Natural killer cell (primary cell): ENCODE measurements at places on chromosomes 2 and 18. TPM values are rescaled to one million over a fixed set of nuclear protein-coding genes. Genes with fewer than 3 reads are reported as not detected.

DNA sequence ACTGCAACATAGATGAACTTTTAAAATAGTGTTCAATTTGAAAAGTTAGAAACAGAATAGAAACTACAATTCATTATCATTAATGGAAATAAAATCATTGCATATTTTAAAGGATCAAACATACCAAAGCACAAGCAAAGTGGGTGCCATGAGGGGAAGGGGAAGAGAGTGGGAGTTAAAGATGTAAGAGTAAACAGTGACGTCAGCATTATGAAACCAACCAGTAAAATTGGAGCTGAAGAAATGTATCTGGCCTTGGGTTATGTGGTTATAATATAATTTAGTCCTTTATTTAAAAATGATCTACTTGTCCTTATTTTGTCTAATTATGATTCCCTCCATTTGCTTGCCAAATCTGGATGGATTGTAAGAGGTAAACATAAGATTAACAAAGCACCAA lies 6.0 kb downstream of the LINC00305 start:
- H3K27ac ChIP-seq, result no peak overlapping the region
- no peaks in the 10 kb centered on the region for H3K36me3 ChIP-seq
- no peak for DNase-seq
- no peaks in the 10 kb centered on the region for H3K27me3 ChIP-seq
- H3K4me3 ChIP-seq, result no peak overlapping the region
- no peaks in the 10 kb centered on the region for H3K4me1 ChIP-seq

DNA sequence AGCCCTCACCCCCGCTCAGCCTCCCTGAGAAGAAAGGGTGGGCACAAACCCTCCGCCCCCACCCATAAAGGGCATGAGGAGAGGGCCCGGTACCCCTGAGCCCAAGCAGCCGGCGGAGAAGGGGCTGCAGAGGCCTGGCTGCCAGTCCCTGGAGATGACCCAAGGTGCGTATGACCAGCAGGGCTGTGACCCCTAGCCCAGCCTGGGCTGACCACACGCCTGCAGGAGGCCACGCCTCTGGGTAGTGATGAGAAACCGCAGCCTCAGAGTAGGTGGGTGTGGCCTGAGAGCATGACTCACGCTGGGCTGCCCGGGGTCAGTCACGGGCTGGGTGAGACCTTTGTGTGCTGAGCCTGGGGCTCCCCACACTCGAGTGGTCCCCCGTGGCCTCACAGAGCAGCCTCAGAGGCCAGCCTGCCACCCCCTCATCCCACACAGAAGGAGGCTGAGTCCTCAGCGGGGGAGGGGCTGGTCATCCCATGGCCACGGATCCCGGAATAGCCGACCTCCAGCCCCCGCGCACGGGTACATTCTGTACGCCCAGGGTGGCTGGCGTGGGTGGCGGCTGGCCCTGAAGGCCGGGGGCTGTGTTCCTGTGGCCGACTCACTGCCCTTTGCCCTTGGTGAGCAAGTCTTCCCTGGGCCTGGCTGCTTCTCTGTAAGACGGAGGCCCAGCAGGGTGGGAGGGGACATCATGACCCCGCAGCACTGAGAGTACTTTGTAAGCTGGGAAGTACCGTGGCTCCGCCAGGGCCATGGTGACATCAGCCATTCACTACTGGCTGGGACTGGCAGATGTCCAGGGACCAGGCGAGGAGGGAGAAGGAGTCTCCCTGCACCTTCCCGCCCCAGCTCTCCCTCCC lies 110.8 kb upstream of the OTOS start:
- H3K27ac ChIP-seq, result no peak overlapping the region
- peaks cover 4% of the 10 kb centered on the region for H3K4me1 ChIP-seq
- H3K36me3 ChIP-seq, result no peaks in the 10 kb centered on the region
- no peak overlapping the region for H3K4me3 ChIP-seq
- H3K27me3 ChIP-seq, result no peaks in the 10 kb centered on the region

Gene DBI
- 85.1 TPM for total RNA-seq

DNA sequence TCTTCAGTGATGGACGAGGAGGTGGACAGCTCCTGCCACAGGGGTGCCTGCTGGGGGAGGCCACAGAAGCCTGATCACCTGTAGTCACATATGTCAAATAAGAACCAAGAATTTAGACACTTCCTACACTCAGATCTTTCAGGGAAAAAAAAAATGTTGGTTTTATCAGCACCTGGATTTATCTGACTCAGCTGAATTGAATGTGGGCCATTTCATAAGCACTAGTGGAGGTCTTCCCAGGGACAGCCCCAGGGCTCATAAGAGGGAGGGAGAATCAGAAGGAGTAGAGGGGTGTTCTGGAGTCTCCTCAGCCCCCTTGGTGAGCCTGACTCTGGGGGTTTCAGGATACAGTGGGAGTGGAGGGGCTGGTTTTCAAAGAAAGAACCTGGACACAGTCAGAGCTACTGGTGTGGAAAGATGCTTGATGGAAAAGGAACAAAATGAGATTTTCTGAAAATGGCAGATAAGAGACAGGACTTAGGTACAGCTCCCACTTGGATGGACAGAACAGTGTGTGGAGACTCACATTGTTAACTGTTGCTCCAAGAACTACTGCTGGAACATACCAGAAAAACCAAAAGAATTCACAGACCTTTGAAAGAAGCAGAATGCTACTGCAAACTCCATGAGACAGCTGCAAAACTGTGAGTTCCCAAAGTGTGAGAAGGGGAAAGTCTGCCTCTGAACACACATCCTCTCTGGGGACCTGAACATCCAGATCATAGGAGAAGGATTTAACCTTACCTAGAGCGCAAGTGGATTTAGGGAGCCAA lies 45.4 kb downstream of the LCT start:
- no peak overlapping the region for H3K4me3 ChIP-seq
- DNase-seq, result no peak
- H3K4me1 ChIP-seq, result peaks cover 13% of the 10 kb centered on the region

Gene DNER
- not detected for total RNA-seq

GRCh38 chr2:8580316-8581233 lies 101.3 kb upstream of the ID2 start:
- H3K36me3 ChIP-seq, result no peaks in the 10 kb centered on the region
- H3K27me3 ChIP-seq, result no peaks in the 10 kb centered on the region
- no peak for DNase-seq
- no peak overlapping the region for H3K4me3 ChIP-seq

- H3K4me3 ChIP-seq, result no peak overlapping the region
- no peaks in the 10 kb centered on the region for H3K4me1 ChIP-seq
- DNase-seq, result no peak
- no peaks in the 10 kb centered on the region for H3K27me3 ChIP-seq
Measured at GRCh38 chr2:149027590-149028250, 10.8 kb upstream of the LYPD6B start.

- H3K36me3 ChIP-seq, result peaks cover 27% of the 10 kb centered on the region
- no peak overlapping the region for H3K27ac ChIP-seq
- no peak overlapping the region for H3K4me3 ChIP-seq
- H3K27me3 ChIP-seq, result no peaks in the 10 kb centered on the region
Measured at GRCh38 chr2:239997686-239998409, 27.3 kb downstream of the NDUFA10 start.

GRCh38 chr2:2520401-2520811 lies 189.3 kb upstream of the MYT1L start:
- DNase-seq, result no peak
- no peaks in the 10 kb centered on the region for H3K4me1 ChIP-seq
- H3K4me3 ChIP-seq, result no peak overlapping the region
- no peaks in the 10 kb centered on the region for H3K27me3 ChIP-seq
- H3K36me3 ChIP-seq, result no peaks in the 10 kb centered on the region
